Activated T-cell treated with anti-CD3 and anti-CD28 coated beads, Interleukin-2, amount 50 U/mL, for 48 hours (primary cell): ENCODE measurements at places on chromosomes 13 and 19.

DNA sequence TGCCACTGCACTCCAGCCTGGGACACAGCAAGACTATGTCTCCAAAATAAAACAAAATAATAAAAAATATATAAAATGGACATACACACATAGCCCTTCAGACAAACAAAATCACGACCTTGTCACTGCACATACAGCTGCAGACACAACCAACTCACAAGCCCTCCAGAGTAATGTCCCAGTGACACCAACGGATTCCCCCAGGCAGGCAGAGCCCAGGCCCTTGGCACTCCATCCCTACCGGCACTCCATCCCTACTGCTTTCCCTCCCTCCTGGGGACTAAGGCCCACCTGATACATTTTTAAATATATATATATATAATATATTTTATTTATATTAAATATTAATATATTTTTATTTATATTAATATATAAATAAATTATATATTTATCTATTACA, 18.5 kb downstream of the ZNF101 start:
- no peak for DNase-seq

DNA sequence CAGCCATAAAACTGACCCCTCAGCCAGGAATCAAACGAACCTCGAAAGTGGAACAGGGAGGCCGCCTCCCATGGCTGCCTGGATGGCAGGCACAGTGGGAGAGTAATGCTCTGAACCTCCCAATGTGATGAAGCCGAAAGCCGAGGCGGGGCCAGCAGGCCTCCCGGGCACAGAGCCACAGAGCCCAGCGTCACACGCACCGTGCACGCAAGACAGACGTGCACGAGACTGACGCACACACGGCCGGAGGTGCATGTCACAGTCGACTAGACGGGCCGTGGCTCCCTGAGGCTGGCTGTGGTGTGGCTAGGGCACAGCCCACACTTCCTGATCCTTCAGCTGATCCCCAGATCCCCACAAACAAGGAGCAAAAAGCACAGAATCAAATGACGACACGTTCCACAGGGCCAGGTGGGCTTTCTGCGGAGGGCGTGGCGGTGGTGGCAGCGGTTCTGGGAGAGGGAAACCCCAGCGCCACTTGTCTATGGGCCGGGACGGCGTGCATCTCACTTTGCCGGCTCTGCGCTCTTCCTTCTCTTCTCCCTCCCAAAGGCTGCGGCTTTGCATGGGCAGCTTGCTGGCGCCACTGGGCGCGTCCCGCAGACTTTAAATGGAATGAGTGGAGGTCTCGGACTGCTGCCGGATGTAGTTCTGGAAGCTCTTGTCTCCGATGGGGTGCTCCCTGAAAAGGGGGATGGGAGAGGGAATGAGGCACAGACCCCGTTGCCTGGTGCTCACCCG, 5.0 kb upstream of the C13orf46 start:
- no peak for DNase-seq

GRCh38 chr13:110687736-110688135, 18.2 kb downstream of the CARS2 start:
- DNase-seq: no peak

GRCh38 chr13:94323764-94324758, 155.4 kb downstream of the DCT start:
- DNase-seq: no peak

- no peak for DNase-seq
Measured at GRCh38 chr13:111636804-111637203, 316.4 kb downstream of the TEX29 start.

- DNase-seq: no peak
Measured at GRCh38 chr19:30046522-30046921, 104.5 kb downstream of the URI1 start.

DNA sequence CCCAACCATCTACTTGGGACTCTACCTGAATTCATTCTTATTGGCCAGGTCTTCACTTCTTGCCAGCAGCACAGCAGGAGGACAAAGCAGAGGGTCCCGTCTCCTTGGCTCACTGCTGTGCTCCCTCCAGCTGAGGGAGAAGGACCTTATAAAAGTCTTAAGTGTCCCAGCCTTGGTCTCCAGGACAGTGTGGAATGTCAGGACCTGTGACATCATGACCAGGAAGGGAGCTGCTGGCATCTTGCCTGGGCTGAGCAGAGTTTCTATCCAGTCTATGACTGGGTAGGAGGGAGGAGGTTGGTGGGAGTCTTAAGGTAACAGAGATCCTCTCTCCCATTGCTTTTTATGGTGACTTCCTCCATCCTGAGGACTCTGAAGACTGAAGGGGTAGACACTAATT, 56.6 kb upstream of the ANKRD10 start:
- no peak for DNase-seq

DNA sequence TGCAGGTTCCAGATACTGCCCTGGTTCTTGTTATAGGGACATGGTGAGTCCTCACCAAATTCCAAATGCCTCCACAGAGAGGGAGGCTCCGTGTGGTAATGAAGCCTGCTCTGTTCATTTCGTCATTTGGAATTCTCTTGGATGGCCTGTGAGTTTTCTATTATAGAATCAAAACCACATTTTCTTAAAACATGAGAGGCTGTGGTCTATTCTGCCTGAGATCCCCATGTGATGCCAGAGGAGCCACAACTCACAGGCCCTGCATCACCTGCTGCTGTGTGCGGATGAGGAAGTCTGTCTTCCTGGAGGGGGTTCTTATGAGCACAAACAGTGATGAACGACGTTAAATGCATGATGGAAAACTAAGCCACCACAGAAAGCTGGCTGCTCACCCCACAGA, 264.4 kb downstream of the UQCRFS1 start:
- no peak for DNase-seq

DNA sequence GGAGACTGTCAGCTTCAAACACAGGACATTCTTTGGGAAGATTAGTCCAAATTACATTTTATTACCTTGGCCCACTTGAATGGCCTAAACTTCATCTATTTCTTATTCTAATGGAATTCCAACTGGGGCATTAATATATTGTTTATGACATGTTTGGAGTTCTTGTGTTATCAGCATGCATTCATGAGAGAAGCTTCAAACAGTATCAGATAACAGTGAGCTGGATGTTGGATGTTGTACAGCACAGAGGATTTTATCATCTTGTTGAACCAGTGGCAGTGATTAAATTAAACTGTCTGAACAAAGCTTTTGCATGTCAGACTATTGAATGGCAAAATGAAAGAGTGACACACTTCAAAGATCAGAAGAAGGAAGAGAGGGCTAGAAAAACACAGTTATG, 50.0 kb downstream of the MZT1 start:
- no peak for DNase-seq

DNA sequence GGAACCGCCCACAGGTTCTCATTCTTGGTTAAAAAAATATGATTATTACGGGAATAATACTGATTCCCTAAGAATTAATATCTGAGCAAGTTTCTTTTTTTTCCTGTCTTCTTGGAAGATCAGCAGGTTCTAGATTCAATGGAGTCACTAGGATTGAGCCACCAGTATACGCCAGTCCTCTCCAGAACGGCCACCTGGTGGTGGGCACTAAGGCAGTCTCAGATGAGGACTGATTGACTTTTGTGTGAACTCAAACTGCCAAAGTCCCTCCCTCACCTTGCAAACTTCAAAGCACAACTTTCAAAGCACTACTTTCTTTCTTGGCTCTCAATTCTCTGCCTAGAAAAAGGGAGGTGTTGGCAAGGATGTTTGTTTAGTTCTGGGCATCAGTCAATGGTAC, 33.3 kb upstream of the ALOX5AP start:
- no peak for DNase-seq

DNA sequence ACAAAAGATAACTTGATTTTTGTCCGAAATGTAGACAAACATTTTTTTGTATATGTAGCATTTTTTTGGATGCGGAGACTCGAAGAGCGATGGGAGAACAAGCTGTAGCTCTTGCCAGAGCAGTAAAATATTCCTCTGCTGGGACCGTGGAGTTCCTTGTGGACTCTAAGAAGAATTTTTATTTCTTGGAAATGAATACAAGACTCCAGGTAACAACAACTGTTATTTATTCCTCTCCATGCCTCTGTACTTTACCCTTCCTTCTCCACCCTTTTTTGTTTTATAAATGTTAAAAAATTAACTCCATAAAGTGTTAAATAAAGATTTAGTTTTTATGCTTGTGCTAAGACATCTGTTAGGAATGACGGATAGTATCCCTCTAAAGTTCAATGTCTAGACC, 184.2 kb downstream of the PCCA start:
- no peak for DNase-seq

DNA sequence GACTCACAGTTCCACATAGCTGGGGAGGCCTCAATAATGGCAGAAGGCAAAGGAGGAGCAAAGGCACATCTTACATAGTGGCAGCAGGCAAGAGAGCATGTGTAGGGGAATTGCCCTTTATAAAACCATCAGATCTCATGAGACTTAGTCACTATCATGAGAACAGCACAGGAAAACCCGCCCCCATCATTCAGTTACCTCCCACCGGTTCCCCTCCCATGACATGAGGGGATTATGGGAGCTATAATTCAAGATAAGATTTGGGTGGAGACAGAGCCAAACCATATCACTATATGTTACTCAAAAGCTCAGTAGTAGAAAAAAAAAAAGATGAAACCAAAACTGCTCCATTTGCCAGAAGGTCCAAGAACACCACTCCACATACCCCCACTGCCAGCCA, 58.5 kb downstream of the DNAJC15 start:
- DNase-seq: no peak

- DNase-seq: no peak
Measured at GRCh38 chr13:72180253-72180952, 313.4 kb upstream of the DACH1 start.

GRCh38 chr13:68417801-68418200, 1187.7 kb upstream of the PCDH9 start:
- DNase-seq: no peak

GRCh38 chr19:18985257-18985656, 44.2 kb upstream of the HOMER3 start:
- no peak for DNase-seq

DNA sequence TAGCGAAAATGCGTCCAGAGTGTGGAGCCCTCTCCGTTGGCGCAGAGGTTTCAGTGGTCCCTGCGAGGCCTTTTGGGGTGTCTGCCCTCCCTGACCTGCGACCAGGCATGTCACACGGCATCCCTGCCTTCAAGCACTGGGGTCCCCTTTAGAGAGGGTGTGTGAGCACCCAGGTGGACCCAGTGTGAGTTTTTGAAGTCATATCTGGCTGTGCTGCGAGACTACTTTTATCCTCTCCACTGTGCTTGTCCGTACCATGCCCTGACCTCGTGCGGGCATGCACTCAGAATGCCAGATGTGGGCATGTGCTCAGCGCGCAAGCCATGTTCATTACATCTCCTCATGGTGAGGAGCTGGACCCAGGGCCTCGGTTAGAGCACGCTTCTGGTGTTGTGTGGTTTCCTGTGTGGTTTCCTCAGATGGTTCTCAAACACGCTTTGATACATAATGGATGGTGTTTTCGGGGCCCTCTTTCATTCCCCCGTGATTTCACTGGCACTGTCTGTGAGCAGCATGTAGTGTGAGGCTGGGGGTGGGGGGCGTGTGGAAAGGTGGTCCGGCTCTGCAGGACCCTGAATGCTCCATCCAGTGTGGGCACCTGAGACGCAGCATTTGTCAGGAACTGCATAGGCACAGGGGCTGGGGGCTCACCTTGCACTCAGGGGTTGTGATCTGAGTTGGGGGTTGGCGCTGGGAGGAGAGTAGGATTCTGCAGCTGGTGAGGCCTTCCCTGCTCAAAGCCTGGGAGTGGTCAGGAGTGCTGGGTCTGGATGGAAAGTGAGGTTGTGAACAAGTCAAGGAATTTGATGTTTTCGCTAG, 2.3 kb downstream of the TFDP1 start:
- peak; percentile 34 for DNase-seq

- DNase-seq: peak; percentile 64
Measured at GRCh38 chr13:39777527-39778061, 122.1 kb downstream of the COG6 start.

- no peak for DNase-seq
Measured at GRCh38 chr19:10920288-10920655, 8.2 kb downstream of the YIPF2 start.

DNA sequence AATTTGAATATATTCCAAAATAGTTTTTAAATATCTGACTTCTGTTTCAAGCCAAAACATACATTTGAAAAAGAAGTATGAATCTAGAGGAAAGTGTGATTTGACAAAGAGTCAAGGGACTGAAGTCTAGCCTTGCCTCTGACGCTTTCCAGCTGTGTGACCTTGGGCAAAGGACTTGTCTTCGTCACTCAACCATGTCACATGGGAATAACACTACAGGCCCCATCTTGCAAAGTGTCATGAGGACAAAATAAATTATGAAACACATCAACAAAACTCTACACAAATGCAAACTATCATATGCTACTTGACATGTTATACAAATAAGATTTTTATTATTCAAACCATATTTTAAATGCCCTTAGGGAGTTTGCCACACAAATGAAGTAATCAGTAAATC, 73.0 kb downstream of the CYSLTR2 start:
- no peak for DNase-seq

DNA sequence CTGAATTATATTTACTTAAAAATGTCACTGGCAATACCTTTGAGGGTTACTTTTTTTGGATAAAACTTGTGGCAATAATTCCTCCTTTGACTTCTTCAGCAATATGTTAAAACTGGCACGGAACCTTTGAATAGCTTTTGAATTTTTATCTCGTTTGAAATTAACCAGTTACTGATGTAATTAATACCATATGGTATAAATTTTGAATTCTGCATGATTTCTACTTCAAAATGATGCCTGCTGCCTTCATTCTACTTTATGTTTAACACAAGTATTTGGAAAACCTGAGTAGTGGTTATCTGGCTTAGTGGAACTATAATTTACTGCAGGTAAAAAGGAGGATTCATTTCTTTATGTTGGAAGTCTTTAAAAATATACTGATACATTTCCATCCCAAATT, 85.3 kb downstream of the LRCH1 start:
- no peak for DNase-seq

DNA sequence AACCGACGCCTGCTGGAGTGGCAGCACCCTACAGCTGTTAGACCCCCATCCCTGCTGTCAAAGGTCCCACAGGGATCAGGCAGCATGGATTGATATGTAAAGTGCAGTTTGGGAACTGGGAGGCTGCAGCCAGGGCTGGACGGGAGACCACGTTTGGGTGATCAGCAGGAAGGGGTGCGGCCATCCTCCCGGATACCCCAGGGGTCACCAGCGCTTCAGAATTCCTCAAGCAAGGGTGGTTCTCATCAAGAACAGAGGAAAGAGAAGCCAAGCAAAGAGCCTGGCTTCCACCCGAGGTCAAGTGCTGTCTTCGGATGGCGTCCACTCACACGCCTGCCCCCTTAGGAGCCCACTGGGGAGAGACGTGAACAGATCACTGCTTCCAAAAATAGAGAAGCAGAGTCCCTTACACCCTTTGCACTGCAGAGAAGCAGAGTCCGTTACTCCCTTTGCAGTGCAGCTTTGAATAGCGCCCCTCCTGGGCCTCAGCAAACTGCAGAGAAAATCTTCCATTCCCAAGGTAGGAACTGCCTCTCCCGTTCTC, 35.5 kb downstream of the DHRS12 start:
- no peak for DNase-seq
